ENCODE measurements at places on chromosomes 6 and 20.
A peak's percentile ranks its signal among the peaks of the same experiment; 100 is the strongest.

DNA sequence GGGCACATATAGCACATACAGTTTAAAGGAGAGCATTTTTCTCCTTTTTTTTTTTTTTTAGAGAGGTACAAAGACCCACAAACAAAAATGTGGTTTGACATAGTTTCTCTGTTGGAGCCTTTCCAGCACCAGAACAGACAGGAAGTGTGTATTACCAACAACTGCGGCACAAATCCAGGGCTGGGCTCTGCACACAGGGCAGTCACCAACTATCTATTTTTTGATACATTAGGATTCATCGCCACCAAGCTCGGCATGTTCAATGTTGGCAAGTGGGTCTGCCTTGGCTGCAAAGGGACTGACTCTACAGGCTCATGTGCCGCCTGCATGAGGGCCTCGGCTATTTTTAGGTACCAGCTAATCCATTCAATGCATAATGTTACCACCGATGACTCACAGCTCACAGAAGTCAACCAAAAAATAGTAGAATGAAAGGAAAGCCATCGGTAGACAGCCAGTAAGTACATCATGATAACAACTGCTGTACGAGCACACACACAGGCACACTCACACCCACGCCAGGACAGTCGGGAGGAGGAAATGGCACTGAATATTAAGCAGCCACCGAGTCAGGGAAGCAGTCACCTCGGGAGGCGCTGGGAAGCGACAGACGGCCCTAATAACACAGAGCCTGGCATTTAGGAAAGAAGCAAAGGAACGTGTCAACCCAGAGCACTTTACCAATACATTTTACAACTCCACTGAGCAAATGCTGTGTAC is 81.6 kb downstream of the GMPR start:
- peak; percentile 62 for DNase-seq

- no peak for DNase-seq
Observed at GRCh38 chr20:47228654-47229053, 127.8 kb downstream of the ZMYND8 start.

DNA sequence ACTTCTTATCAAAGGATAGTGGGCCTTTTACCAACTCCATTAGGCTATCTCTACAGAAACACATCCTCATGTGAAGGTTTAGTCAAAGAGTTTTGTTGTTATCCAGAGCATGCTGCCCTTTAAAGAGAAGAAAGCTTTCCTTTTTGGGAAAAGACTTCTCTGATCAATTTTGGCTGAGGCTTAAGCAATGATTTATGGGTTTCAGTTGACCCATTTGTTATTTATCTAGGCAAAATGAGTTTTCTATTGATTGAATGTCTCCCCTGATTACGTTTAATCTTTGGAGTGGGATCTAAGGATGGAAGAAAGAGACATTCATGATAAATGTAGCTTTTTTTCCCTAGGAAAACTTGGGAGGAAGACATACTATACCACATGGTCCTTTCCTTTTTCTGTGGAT is 326.6 kb upstream of the JAG1 start:
- no peak for DNase-seq

GRCh38 chr20:35595901-35596300 is 19.7 kb upstream of the SPAG4 start:
- DNase-seq: no peak

GRCh38 chr20:57202309-57202708 is 64.1 kb downstream of the BMP7 start:
- no peak for DNase-seq

DNA sequence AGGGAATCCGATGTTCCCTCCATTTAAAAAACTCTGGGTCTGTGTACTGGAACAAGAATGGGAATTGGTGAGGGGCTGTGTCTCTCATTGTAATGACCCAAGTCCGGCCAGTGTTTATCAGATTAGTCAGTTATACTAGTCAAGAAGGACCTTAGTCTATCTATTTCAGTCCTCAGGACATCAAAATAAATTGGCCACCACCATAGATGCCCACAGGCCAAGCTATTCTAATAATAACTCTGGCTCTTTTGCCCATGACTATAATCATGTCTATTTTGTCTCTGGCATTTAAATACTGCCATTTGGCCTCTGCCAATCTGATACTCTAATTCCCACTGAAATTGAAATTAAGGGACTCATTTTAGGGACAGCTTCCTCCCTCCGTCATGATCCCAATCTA is 37.8 kb downstream of the ELOVL4 start:
- DNase-seq: no peak

DNA sequence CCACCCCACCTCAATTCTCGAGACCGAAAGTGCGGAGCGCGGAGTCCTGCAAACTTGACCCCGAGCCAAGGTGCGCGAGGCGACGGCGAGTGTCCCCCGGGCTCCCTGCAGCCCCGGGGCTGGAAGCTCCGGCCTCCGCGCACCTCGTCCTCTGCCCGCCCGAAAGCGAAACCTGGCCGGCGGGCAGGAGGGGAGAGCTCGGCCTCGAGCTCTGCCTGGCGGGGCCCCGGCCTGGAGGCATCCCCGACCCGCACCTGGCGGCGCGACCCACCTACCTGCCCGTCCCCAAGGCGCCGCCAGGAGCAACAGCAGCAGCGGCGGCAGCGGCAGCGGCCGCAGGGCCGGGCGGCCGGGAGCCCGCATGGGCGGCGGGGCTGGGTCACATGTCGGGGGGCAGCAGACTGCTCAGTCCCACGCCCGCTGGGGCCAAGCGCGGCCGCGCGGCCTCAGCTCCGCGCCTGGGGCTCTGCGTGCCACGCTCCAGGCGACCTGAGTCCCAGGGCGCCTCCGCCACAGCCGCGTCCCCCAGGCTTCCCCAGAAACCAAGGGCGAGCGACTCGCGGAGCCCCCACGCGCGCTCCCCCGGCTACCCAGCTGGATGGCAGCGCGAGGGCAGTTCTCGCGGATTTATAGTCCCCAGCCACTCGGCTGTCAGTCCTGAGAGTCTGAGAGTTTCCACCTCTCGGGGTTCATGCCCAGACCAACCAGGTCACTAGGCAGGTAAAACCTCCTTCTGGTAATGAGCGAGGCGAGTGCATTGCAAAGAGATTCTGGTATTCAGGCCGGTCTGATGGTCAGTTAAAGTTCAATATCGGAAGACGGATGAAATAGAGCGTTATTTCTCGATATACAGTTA is at the start of gene IL20RA:
Gene IL20RA (minus strand): TSS at position 600 of the 856 bp plus-strand sequence. CDS start 237 bp downstream, at position 363.
- DNase-seq: peak; percentile 6
